ENCODE measurements at places on chromosomes 5 and 9.

DNA sequence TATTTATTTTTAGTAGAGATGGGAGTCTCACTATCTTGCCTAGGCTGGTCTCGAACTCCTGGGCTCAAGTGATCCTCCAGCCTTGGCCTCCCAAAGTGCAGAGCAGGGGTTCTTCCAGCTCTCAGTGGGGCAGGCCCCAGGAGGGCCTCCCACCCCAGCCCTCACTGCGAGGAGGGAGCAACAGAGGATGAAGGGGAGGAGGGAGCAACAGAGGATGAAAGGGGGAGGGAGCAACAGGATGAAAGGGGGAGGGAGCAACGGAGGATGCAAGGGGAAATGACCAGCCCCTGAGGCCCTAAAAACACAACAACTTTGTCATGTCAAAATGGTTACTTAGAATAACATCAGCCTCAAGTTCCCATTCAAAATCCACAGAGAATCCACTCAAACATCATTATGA is 10.0 kb downstream of the TRIM14 start:
- DNase-seq, result no peak

- no peak for DNase-seq
These were observed 39.8 kb upstream of the CRB2 start for GRCh38 chr9:123316053-123316718.

- no peak for DNase-seq
These were observed 48.3 kb downstream of the SH3TC2 start for GRCh38 chr5:149014571-149015031.

DNA sequence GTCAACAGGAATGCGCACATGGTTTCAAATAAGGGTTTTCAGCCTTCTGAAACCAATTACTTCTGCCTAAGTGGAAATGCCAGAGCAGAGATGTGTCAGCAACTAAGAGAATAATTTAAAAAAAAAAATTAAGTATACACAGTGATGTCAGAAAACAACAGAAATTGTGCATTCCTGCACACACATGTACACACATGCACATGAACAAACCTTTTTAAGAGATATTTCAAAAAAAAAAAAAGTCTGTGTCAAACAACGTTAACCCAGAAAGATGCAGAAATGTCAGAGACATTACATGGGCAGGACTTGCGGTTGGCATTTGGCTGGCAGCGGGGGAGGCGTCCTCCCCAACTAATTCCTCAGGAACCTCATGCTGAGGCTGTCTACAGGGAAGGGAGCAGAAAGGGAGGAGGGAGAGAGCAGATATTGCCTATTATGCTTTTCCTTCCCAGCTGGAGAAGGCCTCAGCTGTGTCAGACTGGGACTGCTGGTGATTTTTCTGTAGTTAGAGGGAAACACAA is 536.9 kb upstream of the WWC1 start:
- peak; percentile 82 for DNase-seq

DNA sequence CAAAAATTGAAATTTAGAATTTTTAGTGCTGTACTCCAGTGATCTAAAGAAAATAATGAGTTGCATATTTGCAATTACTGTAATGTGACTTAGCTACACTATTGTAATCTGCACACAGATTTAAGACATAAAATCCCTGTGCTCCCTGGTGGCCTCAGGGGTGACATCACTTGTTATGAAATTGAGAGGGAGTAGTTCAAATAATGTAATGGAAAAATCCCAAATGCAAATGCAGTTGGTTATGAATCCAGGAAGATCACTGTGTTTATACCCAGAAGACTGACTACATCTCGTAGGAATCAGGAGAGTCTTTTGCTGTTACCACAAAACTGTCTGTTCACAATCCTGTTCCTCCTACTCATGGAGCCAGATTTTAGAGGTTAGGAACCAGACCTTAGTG is 178.7 kb upstream of the FBXL17 start:
- DNase-seq, result no peak

DNA sequence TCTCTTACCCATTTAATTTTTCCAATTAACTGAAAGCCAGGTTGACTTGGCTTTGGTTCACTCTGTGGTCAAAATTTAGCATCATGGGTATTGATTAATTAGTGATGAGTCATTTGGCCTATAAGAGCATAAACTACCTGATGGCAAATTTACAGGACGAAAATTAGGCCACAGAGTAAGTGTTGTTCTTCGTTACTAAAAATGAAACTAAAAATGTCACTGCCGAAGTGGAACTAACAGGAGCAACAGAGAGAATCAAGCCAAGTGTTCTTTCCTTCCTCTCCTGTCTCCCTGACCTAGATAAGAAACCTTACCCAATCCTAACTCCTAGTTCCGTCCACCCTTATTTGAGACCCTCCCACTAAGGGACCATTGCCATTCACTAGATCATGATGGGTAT is 176.9 kb downstream of the RAB3C start:
- DNase-seq, result peak; percentile 84

GRCh38 chr9:137458194-137459151 is 661 bp downstream of the NSMF start:
- peak; percentile 50 for DNase-seq

GRCh38 chr9:1337169-1337568 is 287.0 kb downstream of the DMRT2 start:
- no peak for DNase-seq

DNA sequence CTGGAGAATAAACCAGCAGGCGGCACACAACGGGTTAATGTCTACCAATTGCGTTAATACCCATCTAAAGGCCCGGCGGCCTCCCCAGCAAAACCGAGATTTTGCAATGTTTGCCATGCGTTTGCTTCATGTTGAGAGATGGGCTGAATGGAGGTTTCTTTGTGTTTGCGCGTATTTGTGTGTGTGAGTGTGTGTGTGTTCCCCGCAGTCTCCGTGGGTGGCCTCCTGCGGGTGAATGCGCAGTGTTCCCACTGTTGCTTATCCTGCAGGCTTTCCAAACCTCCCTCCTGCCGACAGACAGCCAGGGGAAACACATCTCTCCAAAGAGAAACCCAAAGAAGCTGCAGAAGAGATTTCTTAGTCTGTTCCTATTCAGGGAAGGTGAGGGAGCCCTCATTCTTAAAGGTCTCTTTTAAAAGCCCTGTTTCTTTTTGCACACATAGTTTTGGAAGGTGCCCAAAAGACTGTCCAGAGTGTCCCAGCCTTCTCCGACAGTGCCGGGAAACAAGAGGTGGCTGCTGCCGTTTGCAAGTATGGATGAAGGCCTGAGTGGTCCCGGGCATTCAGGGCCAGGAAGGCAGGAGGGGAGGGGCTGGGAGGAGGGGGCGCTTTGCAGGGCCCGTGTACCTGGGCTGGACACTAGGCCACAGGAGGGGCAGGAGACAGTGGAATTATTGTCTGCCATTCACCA is 103.8 kb upstream of the ERCC6L2 start:
- peak; percentile 59 for DNase-seq

DNA sequence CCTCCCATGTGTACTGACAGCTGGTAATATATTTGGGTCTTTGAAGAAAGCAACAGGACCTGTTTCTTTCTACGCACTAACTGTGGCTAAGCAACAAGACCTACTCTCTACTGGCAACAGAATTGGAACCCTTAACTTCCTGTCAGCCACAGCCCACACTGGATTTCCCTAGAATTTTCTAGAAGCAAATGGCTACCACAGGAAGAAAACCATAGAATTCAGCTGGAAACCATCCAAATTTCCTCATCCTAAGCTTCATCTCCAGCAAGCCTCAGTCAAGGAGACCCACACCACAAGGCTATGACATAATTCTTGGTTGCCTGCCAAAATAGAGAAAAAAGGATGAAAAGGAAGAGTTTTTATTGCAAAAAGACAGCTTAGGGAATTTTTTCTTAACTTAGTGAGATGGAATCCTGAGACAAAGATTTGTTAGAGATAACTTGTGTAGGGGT is 171.8 kb upstream of the TNC start:
- DNase-seq, result no peak

DNA sequence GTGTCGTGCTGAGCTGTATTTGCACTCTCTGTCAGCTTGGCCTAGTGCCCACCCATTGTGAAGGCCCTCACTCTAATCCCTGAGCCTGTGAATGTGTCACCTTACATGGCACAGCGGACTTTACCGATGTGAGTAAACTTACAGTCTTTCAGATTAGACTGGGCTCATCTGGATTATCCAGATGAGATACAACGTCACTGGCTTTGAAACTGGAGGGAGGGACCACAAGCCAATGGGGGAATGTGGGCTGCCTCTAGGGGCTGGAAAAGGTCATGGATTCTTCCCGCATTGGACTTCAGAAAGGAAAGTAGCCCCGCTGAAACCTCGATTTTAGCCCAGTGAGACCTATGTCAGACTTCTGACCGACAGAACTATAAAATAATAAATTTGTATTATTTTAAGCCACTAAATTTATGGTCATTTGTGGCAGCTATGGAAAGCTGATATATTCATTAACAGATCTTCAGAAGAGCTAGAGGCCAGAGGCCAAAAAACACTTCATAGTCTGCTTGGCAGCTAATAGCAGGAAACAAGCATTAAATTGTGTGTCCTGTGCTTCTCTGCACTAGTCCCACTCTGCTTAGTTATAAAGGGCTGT is 139.0 kb upstream of the GAS1 start:
- DNase-seq, result no peak

- DNase-seq, result no peak
These were observed 72.1 kb upstream of the SEMA6A start for GRCh38 chr5:116646611-116647289.

GRCh38 chr9:99019510-99020331 is 76.0 kb downstream of the COL15A1 start:
- no peak for DNase-seq

DNA sequence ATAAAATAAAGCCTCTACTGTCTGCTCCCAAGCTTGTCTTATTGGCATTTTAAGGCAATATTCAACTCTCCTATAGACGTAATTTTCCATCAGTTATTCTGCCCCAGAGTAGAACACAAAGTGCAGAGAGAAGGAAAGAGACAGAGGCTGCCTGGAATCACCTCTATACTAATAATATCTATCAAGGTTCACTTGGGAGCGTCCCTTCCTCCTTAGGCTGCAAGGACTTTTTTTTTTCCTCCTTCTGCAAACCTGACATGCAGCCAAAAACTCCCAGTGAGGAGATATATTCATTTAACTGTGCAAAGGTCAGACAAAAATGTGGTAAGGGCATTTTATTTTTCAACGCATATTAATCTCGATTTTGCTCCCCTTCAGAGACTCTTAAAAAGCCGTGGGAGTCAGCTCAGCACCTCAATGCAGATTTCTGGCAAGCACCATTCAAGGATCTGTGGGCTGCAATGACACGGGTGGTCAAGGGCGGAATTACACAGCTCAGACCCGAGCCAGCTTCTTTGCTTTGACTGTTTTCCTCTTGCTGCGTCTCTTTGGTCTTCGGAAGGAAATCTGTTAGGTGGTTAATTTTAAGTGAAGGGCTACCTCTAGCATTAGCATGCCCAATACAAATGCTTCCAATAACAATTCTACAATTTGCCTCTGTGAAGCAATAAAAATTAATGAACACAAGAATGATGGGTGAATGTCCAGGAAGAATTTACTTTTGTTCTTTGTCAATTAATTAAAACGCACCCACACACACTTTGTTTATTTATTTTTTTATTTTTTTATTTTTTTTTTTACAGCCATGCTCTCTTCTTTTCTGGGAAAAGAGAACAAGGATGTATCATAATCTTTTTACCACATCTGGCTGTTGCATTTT is 587.7 kb upstream of the GRAMD2B start:
- DNase-seq, result peak; percentile 72

DNA sequence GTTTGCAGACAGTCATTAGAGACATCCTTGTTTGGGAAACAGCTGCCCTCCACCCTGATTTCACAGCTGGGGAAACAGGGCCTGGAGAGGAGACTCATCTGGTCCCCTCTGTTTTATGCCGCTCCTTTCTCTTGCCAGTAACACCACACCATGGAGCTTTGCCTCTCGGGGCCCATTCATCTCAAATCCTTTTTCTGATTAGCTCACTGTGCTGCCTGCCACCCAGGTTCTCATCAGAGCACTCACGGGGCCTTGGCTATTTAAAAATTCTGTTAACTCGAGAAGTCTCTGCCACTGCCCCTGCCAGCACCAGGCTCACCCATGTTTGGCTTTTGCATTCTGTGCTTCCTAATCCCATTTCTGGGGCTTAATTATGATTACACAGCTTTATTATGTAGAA is 36.8 kb upstream of the C5orf58 start:
- DNase-seq, result no peak

DNA sequence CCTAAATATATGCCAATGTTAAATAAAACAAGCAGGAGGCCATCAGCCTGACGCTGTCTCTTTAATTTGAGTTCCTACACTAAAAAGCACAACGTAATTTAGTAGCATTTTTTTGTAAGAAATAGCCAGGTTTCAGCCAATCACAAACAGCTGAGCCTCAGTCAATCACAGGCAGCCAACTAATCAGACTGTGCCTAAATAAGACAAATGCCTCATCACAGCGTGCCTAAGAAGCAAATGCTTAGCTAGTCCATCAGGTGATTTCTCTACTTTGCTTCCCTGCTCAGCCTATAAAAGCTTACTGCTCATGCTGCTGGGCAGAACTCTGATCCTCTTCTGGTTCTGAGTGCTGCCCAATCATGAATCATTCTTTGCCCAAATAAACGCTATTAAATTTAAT is 38.3 kb upstream of the RORB start:
- no peak for DNase-seq

GRCh38 chr9:2132484-2133082 is 117.4 kb downstream of the SMARCA2 start:
- DNase-seq, result peak; percentile 62

- no peak for DNase-seq
These were observed 2.6 kb upstream of the NIPAL4 start for GRCh38 chr5:157457391-157457790.

DNA sequence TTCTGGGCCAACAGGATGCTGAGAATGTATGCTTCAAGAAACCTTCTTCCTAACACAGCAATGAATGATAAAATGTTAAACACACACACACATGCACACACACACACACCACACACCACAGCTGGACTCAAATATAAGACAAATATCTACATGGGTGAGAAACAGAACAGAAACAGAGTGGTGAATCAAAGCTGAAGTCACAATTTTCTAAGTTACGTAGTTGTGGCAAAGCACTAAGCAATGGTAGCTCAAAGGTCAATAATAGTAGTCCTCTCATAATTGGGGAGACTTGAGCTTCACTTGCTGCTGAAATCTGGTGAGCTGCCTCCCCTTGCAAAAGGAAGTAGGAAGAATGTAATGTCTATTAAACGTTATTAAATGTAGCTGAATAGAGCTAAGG is 33.7 kb upstream of the ITGA1 start:
- DNase-seq, result no peak

DNA sequence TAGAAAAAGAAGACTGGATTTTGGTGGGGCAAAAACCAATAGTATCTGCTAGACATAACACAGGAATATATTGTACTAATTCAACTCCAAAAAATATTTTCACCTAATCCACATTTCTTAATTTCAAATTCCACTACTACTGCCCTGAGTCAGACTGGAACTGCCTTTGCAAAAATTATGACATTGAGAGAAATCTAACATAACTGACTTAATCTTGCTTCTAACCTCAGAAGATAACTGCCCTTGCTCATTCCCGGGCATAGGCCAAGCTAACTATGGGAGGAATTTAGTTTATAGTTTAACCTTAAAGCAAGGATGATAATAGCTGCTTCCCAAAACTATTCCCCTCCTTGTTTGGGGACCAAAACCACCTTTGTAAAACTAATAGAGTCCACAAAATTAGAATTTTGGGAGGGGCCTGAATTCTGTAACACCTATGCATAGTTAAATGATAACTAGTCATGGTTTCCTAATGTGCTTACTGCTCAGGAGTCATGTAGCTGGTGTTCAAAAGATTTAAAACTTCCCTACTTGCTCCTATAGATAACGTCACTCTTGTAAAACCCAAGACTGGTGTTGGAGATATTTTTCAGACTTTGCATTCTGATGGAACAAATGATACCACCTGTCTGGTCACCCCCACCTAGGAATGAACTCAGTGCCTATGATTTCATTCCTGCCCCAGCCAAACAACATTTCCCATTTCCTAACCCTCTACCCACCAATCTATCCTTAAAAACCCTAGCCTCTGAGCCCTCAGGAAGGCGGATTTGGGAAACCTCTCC is 14.1 kb upstream of the TXN start:
- DNase-seq, result no peak
